ENCODE measurements at places on chromosomes 7 and 10. TPM values are rescaled to one million over a fixed set of nuclear protein-coding genes. Genes with fewer than 3 reads are reported as not detected.

CALHM1 gene
- total RNA-seq: not detected

DNA sequence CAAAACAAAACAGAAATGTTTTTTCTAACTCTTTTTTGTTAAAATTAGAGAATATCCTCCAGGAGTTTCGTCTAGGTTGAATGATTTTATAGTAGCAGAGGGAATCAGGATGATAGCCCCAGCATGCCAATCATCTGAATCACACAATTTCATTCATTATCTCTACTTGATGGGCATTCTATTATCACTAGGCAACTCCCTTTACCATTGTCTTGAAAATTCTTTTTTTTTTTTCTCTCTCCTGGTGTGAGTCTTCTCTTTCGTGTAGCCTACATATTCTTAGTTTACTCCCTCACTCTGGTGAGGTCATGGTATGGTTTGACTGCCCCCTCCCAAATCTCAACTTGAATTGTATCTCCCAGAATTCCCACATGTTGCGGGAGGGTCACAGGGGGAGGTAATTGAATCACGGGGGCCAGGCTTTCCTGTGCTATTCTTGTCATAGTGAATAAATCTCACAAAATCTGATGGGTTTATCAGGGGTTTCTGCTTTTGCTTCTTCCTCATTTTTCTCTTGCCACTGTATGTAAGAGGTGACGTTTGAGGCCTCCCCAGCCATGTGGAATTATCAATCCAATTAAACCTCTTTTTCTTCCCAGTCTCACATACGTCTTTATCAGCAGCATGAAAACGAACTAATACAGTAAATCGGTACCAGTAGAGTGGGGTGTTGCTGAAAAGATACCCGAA, 105.0 kb downstream of the OTUD1 start:
- no peak for DNase-seq

DNA sequence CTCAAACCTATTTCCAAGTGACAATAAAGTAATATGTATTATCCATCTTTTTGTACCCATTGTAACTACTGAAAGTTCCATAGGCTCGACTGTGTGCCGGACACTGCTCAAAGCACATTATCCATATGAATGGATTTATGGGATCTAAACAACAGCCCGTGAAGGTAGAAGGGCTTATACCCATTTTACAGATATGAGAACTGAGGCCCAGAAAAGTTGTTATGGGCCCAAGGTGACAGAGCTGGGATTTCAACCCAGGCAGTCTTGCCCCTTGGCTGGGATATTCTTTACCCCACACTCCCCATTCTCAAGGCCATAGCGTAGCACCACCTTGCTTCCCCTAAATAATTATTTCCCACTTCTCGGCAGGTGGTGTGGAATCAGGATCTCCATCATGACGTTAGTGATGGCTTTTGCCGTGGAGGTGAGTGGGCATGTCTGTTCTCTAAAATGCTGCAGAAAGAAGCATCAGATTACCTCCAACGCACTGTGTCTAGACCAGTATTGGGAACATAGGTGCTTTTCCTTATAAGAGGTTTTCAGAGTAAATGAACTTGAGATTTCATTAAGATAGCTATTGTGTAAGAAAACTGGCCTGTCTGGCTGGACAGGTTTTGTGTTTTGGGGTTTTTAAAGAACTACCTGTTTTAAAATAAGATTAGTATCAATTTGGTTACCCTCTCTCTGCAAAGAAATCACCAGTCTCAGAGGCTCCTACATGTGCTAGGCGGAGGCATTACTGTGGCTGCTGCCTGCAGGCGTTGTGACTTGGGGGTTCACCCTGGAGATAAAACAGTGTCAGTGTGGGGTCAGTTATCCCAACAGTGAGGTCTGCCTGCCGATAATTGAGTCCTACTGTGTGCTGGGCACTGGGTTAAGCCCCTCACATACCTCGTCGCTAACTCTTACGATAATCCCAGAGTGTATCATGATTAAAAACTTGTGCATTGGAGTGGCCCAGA, 85.1 kb upstream of the SDK1 start:
- peak; percentile 69 for DNase-seq

ACTL6B gene
- total RNA-seq: not detected

DNA sequence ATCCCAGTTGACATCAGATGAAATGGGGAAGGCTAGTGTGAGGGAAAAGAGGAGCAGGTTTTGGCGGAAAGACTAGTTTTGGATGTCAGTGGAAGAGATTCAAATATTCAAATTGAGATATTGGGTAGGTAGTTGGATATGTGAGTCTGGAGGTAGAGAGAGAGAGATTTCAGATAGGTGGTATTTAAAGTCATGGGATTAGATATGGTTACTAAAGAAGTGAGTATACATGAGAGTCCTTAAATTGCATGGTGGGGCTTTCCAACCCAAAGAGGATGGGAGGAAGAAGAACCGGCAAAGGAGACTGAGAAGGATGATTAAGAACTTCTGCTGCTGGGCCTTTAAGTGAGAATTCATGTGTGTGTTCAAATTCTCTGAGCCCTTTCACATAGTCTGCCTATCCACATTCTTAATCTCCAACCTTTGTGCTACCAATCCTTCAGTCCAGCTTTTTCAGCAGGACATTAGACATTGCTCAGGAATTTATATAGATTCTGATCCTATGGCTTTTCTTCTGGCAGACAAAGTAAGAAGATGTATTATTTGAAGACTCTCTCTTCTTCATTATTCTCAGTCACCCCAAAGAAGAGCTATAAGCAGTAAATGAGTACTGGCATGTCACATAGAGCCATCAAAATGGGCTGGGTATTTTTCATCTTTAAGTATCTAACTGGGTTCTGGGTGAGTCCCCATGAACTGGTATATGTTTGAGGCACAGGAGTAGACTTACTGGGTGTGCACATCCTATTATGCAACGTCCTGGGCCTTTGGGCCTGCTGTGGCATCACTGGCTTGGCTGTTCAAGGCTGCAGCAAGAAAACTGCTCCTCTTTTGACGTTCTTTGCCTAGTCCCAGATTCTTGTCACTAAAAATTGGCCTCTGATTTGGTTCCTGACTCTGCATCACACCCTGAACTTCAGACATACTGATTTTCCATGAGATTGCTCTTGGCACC, 33.6 kb downstream of the ST7 start:
- no peak for DNase-seq

DNA sequence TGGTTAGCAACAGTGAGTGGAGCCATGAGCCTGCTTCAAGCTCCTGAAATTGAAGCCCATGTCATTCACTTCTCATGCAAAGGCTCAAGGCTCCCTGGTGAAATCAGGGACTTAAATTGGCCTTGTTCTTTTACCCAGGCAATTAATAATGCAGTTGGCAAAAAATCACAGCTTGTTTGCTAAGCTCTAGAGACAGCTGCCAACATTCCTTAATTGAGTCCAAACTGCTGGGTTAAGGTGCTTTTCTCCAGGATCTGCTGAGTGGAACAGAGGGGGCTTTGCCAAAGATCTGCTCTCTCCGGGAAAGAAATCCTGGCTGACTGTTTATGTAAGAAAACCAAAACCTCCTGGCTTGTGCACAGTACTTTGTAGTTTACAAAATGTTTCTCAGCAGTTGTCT, 257.6 kb upstream of the GHITM start:
- DNase-seq: no peak

- DNase-seq: no peak
Observed at GRCh38 chr10:29353305-29353704, 64.4 kb downstream of the LYZL1 start.
